Naive thymus-derived CD4-positive, alpha-beta T cell (primary cell): ENCODE measurements at places on chromosomes 11 and 22.

DNA sequence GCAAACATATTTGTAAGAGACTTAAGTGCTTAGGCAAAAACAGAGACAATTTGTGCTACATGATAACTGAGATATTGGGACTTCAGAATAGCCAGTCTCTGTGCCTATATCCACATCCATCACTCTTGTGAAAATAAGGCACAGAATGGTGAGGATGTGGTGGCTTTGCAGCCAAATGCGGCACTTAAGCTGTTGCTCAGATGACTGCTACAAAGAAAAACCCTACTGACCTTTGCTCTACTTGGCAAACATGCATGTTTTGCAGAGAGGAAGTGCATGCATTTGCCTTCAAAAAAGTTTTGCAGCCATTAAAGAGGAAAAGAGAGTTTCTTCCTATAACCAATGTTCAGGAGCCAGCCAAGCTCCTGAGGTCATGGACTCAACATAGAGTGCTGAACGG lies 675.0 kb upstream of the KIRREL3 start:
- DNase-seq: no peak

GRCh38 chr11:45411228-45411946 lies 125.2 kb upstream of the SYT13 start:
- DNase-seq: no peak

DNA sequence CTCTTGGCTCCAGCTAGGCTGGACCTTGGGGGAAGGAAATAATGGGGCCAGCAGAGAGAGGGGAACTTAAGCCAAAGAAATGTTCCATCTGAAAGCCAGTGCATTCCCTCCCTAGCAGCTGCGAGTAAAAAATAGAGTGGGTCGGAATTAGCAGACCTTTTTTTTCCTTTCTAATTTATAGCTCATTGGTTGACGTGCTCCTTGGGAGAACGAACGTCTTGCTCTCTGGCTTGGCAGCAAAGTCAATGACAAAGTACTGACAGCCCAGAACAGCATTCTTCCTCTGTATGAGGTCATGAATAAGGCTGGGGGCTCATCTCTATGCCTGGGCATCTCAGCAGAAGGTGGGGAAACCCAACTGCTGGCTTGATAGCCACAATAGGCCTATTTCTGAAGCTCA lies 65.0 kb downstream of the SEZ6L start:
- DNase-seq: no peak

DNA sequence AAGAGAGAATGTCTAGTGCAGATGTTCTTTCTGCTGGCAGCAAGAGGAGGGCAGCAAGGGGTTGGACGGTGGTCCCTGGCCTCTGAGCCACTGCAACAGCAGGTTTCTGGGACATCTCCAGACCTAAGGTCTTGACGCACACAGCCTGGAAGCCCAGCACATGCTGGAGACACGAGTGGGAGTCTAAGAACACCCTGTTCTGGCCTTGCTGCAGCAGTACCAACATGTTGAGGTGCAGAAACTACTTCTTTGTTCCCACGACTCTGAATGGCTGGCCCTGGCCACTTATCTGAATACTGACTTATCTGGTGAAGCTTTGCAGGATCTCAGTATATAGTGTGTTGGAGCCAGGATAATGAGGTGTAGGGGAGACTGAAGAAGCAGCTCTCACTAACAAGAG lies 6.8 kb downstream of the MICAL2 start:
- no peak for DNase-seq

DNA sequence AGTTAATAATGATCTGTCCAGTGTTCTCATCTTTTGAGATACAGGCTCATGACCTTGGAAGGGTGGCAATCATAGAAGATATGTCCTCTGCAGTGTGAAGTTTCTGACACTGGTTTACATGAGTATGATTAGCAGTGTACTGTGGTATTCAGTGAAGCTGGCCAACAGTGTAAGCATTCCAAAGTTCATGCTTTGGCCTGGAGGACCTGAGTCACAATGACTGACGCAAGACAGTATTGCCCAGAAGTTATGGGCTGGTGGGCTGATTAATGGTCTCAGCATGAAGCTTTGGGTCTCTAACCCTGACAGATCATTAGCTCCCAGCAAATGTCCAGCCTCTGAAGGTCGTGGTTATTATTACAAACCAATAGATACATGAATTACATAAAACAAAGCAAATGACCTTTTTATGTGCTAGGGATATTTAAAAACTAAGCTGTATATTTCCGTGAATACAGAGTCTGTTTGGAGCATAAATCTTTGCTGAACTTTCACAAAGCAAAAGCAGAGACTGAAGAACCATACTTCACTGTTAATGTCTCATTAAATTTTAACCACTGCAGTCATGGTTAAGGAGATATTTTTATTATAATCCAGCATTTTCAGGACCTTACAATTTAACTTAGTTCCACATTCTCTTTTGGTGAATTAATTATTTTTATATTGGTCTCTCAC lies 28.3 kb upstream of the USP47 start:
- DNase-seq: no peak

DNA sequence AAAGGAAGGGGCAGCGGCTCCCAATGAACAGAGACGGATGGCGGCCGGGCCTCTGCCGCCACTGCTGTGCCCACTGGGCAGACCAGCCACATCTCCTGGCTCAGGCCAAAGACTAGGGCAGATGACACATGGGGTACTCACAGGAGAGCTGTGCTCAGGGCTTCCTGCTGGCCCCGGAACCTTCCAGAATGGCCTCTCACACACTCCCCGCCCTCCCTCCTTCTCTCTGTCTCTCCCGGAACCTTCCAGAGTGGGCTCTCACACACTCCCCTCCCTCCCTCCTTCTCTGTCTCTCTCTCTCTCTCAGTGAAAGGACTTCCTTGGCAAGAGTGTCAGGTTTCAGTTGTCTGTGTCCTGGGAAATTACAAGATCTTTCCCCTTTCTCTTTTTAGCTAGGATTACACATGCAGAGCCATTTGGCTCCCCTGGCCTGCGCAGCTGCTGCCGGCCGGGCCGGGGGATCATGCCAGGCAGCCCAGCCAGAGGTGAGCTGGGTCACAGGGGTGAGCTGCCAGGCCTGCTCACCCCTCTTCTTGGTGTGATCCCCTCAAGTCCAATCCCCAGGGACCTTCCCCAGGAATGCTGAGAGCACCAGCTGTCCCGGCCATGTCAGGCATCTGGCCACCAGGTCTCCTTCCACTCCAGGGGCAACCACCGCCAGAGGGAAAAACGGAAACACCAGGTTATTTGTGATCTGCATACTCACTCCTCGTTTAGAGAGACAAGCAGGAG lies 45.3 kb upstream of the ADA2 start:
- DNase-seq: no peak

DNA sequence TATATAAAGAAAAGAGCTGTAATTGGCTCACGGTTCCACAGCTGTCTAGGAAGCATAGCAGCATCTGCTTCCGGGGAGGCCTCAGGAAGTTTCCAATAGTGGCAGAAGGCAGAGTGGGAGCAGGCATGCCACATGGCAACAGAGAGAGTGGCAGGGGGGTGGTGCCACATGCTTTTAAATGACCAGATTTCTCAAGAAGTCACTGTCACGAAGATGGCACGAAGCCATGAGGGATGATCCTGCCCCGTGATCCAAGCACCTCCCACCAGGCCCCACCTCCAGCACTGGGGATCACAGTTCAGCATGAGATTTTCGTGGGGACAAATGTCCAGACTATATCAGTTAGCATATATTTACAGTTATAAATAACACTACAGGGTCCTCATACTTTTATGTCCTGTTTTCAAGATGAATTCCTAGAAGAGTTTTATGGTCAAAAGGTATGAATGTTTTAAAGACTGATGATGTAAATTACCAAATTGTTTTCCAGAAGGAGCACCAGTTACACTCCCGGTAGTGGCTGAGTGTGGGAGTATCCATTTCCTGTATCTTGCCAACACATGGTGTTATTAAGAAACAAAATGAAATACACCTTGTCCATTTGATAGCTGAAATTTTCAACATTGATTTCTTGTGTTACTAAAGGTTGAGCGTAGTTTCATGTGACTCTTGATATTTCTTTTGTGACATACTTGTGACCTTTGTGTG lies 19.2 kb downstream of the FAM118A start:
- DNase-seq: no peak
